T-helper 17 cell (primary cell): ENCODE measurements at places on chromosomes 5 and 9.

- DNase-seq = no peak
These were observed 62.7 kb downstream of the ST8SIA4 start for GRCh38 chr5:100840370-100840769.

DNA sequence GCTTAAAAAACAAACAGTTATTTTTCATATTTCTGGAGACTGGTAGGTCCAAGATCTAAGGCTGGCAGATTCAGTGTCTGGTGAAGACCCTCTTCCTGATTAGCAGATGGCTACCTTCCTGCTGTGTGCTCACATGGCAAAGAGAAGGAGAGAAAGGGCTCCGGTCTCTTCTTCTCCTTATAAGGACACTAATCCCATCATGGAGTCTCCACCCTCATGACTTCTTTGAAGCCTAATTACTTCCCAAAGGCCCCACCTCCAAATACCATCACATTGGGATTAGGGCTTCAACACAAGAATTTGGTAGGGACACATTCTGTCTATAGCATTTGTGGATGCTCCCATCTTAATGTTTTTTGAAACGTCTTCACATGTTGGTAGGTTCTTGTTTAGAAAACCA lies 391.1 kb downstream of the TMEM161B start:
- no peak for DNase-seq

DNA sequence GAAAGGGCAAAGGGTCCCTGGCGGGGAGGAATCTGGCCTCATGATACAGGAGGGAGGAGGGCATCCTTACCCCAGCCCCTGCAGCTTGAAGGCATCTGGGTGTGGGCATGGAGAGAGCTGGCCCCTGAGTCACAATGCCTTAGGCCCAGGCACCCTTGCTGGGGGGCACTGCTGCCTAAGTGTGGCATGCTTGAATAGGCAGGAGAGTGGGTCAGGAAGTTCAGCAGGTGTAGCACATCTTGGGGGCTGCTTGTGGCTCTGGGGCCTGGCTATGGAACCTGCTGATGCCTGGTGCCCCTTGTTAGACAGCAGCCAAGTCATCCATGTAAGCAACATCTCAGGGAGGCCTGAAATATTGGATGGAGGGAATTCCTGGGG lies 63.1 kb downstream of the HSPA4 start:
- no peak for DNase-seq

GRCh38 chr9:76707510-76707909 lies 56.7 kb upstream of the PCA3 start:
- no peak for DNase-seq

DNA sequence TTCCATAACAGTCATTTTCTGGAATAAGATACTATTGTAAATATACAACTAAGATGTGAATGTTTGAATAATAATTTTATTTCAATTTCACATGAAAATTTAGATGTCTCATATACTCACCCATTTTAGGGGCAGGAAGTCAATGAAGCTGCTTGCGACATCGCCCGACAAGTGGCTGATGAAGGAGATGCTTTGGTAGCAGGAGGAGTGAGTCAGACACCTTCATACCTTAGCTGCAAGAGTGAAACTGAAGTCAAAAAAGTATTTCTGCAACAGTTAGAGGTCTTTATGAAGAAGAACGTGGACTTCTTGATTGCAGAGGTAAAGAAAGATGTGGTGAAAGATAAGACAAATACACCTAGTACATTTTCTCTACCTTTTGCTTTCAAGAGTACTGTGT lies 8.6 kb downstream of the BHMT start:
- DNase-seq = no peak
